ENCODE measurements at places on chromosomes 1 and 21. TPM values are rescaled to one million over a fixed set of nuclear protein-coding genes. Genes with fewer than 3 reads are reported as not detected.
A peak's percentile ranks its signal among the peaks of the same experiment; 100 is the strongest.

Gene CNKSR1
- total RNA-seq: 4.5 TPM

Gene GPR153
- total RNA-seq: 0.58 TPM

Gene CCDC190
- total RNA-seq: not detected

DNA sequence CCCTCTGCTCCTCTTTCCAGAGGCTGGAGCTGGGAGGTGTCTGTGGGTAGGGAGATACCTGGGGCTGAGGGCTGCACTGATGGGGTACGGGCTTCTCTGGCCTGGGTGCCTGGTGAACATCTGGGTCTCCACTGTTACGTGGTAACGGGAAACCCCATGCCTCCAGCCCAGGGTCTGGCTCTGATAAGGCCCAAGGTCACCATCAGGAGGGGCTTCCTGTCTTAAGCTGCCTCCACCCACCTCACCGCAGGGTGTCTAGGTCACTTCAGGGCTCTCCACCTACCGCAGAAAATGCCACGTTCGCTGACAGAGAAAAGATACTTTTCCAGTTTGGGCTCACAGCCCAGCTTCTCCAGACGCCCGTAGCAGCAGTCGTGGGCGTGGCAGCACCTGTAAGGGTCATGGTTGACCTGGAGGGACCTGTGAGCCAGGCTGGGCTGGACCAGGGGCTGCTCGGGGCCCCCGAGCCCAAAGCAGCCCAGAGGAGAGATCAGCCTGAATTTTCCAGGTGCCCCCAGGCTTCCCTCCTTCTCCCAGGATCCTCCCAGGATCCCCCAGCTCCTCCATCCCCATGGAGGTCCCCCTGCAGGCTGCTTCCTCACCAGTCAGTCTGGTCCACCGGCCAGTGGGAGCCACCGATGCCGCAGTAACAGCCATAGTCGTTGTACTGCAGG, 1.3 kb downstream of the PLA2G2E start:
- no peaks in the 10 kb centered on the region for H3K27me3 ChIP-seq
- no peaks in the 10 kb centered on the region for H3K36me3 ChIP-seq
- no peaks in the 10 kb centered on the region for H3K4me1 ChIP-seq

- peaks cover 2% of the 10 kb centered on the region for H3K4me1 ChIP-seq
- H3K27me3 ChIP-seq: no peaks in the 10 kb centered on the region
- no peak for DNase-seq
- H3K4me3 ChIP-seq: no peak overlapping the region
Measured at GRCh38 chr21:42081931-42082381, 10.8 kb downstream of the UMODL1 start.

DNA sequence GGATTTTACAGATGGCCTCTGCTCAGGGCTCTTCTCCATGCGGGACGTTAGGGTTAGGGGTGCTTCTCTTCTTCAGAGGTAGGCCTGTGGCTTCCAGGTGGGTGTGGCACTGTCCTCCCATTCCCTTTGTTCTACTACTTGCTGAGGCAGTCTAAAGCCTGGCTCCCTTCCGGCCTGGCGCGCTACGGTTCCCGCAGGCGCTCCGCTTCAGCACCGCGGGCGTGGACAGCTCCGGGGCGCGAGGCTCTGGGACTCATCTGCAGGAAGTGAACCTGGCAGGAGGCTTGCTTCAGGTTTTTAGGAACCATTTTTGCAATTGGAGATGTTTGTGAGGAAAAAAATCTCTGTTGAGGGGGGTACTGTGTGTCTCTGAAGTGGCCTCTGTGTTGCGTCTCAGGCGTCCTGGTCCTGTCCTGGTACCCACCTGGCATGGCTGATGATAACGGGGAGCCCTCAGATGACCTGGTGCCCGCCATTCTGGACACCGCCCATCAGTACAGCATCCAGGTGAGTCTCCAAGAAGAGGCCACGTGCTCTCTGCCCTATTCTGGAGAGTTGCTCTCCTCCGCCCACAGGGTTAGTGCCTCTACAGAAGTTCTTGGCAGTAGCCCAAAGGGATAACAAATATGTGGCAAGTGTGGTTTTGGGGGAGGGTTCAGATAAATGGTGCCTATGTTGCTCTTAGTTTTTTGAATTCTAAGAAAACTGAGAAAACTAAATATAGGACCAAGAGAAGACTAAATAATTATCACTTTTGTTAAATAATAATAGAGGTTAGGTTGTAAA, 1.9 kb downstream of the MANEAL start:
- no peak overlapping the region for H3K27ac ChIP-seq
- no peaks in the 10 kb centered on the region for H3K36me3 ChIP-seq
- H3K27me3 ChIP-seq: peaks cover 26% of the 10 kb centered on the region
- H3K4me1 ChIP-seq: peaks cover 9% of the 10 kb centered on the region
- DNase-seq: peak; percentile 80
- peak overlapping the region; percentile 51 for H3K4me3 ChIP-seq

DNA sequence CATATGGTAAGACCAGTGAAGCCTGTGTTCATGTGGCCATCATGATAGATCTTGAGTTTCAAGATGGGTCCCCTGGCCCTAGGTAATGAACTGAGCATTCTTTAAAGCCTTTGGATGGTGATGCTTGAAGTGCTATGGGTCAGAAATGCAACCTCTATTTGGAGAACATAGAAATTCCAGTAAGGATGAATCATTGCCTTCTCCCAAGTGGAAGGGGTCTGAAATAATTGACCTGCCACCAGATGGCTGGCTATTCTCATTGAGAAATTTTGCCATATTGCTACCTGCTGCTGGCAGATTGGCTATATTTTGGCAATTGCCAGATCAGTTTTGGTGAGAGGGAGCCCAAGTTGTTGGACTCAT, 739 bp upstream of the IFI6 start:
- H3K27ac ChIP-seq: peak overlapping the region; percentile 95
- peaks cover 15% of the 10 kb centered on the region for H3K36me3 ChIP-seq
- peaks cover 22% of the 10 kb centered on the region for H3K4me1 ChIP-seq
- H3K27me3 ChIP-seq: no peaks in the 10 kb centered on the region

DNA sequence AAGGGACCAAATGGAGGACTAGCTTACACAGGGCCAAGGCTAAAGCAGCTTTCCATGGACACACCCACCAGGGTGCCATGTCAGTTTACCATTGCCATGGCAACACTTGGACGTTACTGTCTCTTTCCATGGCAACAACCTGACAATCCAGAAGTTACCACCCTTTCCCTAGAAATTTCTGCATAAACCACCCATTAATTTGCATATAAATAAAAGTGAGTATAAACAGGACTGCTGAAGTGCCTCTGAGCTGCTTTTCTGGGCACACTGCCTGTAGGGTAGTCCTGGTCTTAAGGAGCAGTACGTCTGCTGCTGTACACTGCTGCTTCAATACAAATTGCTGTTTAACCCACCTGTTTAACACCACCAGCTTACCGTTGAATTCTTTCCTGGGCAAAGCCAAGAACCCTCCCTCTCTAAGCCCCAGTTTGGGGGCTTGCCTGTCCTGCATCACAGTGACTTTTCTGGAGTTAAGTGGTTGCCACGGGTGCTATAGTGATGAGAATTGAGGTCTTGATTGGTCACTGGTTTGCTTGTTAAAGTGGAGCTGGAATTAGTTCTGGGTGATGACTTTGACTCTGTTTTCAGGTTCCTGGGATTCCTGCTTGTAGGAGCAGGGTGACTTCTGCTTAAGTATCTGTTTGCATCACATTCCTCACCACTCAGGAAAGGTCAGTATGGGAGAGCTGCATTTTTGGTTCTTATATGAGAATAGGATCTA, 83.2 kb downstream of the CLDN17 start:
- no peak overlapping the region for H3K4me3 ChIP-seq
- H3K4me1 ChIP-seq: no peaks in the 10 kb centered on the region
- no peak for DNase-seq
- H3K27me3 ChIP-seq: peaks cover 4% of the 10 kb centered on the region
- H3K27ac ChIP-seq: no peak overlapping the region
- no peaks in the 10 kb centered on the region for H3K36me3 ChIP-seq

- no peak for DNase-seq
- H3K4me1 ChIP-seq: no peaks in the 10 kb centered on the region
- no peak overlapping the region for H3K27ac ChIP-seq
- H3K27me3 ChIP-seq: peaks cover 3% of the 10 kb centered on the region
- no peak overlapping the region for H3K4me3 ChIP-seq
Measured at GRCh38 chr1:86567341-86567740, 20.5 kb downstream of the CLCA4 start.

DNA sequence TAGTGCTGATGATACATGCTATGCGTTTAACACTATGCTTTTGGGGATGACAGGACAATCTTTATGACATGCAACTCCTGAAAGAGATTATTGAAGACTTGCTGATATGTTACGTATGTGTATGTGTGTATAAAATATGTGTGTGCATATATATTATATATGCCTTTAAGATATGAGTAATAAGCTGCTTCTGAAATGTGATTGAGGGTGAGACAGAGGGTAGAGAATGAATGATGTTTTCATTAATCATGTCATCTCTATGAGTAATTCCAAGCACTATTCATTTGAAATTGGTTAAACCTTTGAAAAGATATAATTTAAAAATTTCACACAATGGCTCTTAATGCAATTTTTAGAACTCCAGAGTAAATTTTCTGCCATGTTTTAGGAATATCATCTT, 5.8 kb downstream of the BCL9 start:
- no peak overlapping the region for H3K27ac ChIP-seq
- H3K36me3 ChIP-seq: peaks cover 5% of the 10 kb centered on the region
- no peaks in the 10 kb centered on the region for H3K27me3 ChIP-seq
- H3K4me3 ChIP-seq: no peak overlapping the region
- peaks cover 50% of the 10 kb centered on the region for H3K4me1 ChIP-seq
- no peak for DNase-seq

- H3K27me3 ChIP-seq: no peaks in the 10 kb centered on the region
- no peak overlapping the region for H3K4me3 ChIP-seq
- DNase-seq: no peak
- no peak overlapping the region for H3K27ac ChIP-seq
- peaks cover 3% of the 10 kb centered on the region for H3K36me3 ChIP-seq
Measured at GRCh38 chr1:246269466-246269865, 237.6 kb downstream of the SMYD3 start.

DNA sequence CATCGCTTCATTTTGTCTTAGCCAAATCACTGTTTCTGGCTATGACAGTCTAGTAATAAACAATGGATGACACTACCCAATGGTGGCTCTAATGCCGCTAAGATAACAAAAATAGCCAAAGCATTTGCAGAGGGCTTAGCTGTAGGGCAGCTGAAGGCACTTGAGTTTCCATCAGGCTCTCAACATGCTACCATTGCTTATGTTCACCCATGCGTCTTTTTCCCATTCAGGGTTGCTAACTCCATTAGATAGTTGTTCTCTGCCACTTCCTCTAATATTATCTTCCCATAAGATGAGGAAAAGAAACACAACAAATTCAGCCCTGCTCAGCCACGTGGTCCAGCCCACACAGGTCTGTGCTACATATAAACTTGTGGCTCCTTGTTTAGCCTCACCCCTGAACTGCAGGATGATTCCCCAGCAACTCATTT, 159.6 kb downstream of the TOMM20 start:
- H3K4me3 ChIP-seq: no peak overlapping the region
- H3K4me1 ChIP-seq: peaks cover 47% of the 10 kb centered on the region
- no peaks in the 10 kb centered on the region for H3K27me3 ChIP-seq
- no peak for DNase-seq
- H3K36me3 ChIP-seq: peaks cover 9% of the 10 kb centered on the region
- H3K27ac ChIP-seq: no peak overlapping the region

DNA sequence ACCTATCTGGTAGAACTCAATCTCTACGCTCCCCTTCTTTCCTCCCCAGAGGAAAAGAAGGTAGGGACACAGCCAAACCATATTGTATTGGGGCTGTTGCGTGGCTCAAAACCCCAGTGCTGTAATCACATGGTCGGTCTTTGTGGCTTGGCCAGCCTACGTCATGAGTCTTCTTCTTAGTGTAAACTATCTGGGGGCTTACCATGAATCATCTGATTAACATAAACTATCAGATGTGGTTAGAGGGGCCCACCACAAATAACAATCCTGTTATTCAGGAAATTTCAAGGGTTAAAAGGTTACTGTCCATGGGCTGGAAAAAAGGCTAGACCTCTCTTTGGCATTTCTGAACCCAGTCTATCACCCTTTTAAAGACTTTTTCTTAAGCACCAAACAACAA, 49.5 kb upstream of the GPR52 start:
- H3K36me3 ChIP-seq: peaks cover 14% of the 10 kb centered on the region
- no peak for DNase-seq
- no peaks in the 10 kb centered on the region for H3K27me3 ChIP-seq

DNA sequence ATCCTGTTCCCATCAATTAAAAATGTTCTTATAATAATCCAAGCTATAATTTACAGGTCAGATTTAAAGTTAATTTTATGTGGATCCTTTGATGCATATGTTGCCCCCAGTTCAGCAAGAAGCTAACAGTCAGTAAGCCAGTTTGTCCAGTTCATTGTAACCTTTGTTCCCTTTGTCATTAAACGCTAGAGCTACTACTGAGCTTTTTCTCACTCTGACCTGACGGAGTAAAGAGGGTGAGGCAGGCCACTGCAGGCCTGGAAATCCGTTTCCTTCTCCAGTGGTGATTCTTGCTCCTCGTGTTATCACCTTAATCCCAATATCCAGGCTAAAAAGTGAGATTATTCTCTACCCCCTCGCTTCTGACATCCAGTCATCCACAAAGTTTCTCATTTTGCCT, 10.2 kb downstream of the YBX1 start:
- H3K27ac ChIP-seq: peak overlapping the region; percentile 1
- DNase-seq: no peak
- H3K27me3 ChIP-seq: no peaks in the 10 kb centered on the region
- H3K36me3 ChIP-seq: peaks cover 38% of the 10 kb centered on the region

GRCh38 chr1:48649880-48650279, 126.8 kb downstream of the BEND5 start:
- H3K27me3 ChIP-seq: peaks cover 2% of the 10 kb centered on the region
- no peaks in the 10 kb centered on the region for H3K36me3 ChIP-seq
- no peaks in the 10 kb centered on the region for H3K4me1 ChIP-seq
- H3K4me3 ChIP-seq: no peak overlapping the region
- no peak for DNase-seq
- H3K27ac ChIP-seq: no peak overlapping the region
